ENCODE measurements at places on chromosomes 1 and 21.

GRCh38 chr1:56297904-56298303 lies 281.5 kb downstream of the PLPP3 start:
- DNase-seq: no peak

DNA sequence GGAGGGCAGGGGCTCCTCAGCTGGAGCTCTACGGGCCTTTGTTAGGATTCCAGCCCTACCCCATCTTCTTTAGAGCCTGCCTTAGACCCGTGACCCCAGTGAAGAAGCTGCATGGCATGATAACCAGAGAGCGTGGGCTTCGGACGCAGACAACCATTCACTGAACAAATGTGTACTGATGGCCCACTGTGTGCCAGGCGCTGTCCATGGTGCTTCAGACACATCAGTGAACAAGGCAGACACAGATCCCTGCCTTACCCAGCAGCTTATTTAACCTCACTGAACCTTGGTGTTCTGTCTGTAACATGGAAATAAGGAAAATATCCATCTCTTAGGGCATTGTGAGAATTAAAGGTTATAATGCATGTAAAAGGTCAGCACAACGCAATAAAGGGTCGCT lies 9.5 kb downstream of the CHIT1 start:
- DNase-seq: no peak

GRCh38 chr1:56416495-56416894 lies 162.9 kb downstream of the PLPP3 start:
- DNase-seq: no peak

GRCh38 chr1:171286032-171286705 lies 27.8 kb upstream of the FMO4 start:
- no peak for DNase-seq

- no peak for DNase-seq
These were observed 9.5 kb upstream of the EXOSC10 start for GRCh38 chr1:11109047-11109760.

- DNase-seq: no peak
These were observed 301.2 kb downstream of the DUSP10 start for GRCh38 chr1:221440658-221441057.
